HEK293T (cell line): ENCODE measurements at places on chromosomes 5 and 9.

- DNase-seq = no peak
Observed at GRCh38 chr5:93277051-93277450, 304.0 kb downstream of the NR2F1-AS1 start.

- DNase-seq = no peak
Observed at GRCh38 chr5:92508271-92508670, 1072.7 kb downstream of the NR2F1-AS1 start.

DNA sequence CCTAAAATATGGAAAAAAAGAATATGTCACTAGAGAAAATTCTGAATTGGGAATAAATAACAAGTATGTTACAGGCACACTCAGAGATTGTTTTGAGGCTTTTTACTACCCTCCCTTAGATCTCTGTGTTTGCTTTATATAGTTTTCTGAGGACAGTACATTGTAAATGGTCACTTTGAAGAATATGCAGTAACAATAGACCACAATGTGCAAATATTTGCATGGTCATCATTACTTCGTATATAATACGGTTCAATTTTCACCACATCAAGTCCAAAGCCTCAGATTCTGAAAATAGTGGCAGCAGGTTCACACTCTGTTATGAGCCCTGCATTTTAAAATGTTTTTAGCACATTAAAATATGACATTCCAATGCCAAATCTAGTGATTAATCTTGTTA, 238.6 kb downstream of the ADAMTS6 start:
- DNase-seq = no peak

DNA sequence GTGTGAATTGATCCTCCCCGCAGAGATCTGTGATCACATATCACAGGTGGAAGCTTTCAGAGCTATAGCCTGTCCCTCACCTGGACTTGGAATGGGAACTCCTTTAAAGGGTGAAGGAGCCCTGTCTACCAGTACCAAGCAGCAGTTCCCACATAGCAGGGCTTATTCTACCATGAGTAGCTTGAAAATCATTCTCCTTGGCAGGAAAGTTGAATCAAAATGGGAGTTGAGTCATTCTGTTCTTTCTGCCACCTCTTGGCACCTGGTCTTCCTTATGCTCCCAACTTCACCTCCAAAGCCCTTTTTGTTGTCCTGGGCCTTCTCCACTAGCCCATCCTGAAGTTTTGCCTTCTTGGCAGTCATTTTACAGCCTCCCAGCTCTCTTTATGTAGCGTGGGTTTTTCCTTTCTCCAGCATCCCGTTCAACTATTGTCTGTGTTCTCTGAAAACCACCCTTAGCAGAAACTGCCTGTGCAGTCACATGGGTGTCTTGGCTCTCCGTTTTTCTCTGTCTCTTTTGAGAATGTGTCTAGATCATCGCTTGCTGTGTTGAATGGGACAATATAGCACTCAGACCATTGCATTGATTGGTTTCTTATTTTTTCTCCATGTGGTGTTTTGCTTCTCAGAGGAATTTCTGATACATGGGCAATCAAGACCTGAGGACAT, 222.2 kb downstream of the AOPEP start:
- DNase-seq = no peak

DNA sequence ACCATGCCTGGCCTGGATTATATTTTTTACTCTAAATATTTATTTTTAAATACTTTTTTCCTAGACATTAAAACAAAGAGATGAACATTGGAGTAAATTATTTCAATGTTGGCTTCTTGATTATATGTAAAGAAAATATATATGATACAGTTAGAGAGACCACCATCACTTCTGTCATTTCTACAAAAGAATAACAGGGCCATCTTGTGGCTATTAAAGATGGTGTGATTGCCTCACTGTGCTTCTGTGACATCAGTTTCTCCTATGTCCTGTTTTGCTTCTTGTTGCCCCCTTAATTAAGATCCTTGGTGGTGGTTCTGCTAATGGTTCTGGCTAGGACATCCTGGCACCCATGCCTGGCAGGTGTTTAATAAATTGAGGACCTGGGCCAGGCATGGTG, 32.9 kb downstream of the NDFIP1 start:
- no peak for DNase-seq

DNA sequence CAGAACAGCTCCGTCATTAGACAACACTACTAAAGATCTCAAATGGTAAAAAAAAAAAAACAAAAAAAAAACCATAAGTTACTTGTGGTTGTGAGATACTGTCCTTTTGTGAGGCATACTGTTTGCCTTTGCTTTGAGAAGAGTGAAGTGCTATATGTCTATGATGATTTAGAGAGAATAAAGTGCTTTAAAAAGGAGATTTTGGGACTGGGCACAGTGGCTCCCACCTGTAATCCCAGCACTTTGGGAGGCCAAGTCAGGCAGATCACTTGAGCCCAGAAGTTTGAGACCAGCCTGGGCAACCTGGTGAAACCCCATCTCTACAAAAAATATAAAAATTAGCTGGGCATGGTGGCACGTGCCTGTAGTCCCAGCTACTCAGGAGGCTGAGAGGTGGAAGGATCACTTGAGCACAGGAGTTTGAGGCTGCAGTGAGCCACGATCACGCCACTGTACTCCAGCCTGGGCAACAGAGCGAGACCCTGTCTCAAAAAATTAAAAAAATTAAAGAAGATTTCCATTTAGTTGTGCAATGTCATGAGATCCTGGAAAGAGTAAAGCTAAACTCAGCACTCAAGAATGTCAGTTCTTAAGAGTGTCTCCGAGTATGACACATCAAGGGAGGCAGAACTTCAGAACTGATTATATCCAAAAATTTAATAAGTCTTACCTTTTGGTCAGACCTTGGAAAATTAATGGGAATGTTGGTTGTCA, 87.3 kb downstream of the PRDM6 start:
- DNase-seq = no peak

GRCh38 chr5:89686081-89686765, 723.3 kb downstream of the CETN3 start:
- no peak for DNase-seq

GRCh38 chr5:135026645-135027265, 7.3 kb downstream of the PITX1 start:
- peak; percentile 23 for DNase-seq

DNA sequence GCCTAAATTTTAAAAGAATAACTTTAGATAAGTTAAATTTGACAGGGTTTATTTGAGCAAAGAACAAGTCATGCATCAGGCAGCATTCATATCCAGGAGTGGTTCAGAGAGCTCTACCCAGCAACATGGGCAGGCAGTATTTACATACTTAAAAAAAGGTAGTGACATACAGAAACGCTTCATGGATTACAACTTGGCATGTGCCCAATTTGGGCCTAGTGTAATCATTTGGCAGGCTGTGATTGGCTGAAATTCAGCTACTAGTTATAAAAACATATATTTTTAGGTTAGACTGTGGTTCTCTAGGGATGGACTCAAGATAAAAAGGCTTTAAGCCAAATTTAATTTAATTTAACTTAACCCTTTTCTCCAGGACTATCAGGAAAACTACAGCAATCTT, 374.0 kb upstream of the ADAMTS16 start:
- DNase-seq = no peak

DNA sequence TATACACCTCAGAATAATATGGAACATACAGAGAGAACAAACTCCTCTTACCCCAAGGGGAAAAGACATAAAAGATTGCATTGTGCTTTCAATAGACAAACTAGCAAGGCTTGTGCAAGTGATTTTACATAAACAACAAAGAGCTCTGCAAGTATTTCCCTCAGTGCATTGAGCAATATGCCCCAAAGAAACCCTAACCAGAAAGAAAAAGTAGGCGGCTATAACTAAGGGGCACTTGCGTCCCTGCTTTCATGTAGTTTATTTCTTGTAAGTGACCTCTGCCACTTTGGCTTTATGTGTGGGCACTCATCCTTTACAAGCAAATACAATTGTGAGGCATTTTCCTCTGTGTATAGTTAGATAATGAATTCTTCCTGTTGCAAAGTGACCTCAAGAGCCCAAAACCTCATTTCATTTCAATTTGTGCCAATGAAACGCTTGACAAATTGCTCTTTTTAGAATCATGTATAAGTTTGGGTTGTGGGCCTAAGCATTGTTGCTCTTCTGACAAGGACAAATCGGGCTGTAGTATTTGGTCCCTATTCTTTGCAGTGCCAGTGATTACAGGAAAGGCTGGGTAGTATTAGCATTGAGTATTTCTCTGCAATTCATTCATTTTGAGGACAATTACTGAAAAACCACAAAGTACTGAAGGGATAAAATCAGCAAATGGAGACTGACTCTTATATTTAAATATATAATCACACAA, 282.2 kb downstream of the DTWD2 start:
- no peak for DNase-seq

DNA sequence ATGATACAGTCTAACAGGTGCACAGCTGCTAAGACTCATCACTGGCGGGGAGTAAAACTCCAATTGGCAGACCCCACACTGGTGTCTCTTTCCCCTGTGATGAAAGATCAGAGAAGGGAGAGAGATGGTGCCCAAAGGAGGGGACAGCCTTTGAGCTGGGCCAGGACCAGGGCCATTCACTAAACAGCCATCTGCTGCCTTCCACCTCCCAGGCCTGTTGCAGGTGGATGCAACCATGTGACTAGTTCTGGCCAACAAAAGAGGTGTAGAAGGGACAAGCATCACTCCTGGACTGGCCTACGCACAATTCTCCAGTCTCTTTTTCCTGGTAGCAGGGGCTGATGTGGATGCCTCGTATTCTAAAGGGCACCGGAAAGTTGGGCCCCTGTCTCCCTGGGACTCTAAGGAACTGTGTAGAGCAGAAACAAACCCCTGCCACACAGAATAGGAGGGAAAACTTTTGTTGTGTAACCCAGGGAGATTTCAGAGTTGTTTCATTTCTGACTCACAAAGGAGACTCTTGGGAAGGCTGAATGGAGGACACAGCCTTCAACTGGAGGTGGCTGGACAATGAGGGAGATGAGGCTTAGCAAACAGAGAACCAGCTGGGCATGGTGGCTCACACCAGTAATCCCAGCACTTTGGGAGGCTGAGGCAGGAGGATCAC, 26.9 kb downstream of the TNIP1 start:
- no peak for DNase-seq

DNA sequence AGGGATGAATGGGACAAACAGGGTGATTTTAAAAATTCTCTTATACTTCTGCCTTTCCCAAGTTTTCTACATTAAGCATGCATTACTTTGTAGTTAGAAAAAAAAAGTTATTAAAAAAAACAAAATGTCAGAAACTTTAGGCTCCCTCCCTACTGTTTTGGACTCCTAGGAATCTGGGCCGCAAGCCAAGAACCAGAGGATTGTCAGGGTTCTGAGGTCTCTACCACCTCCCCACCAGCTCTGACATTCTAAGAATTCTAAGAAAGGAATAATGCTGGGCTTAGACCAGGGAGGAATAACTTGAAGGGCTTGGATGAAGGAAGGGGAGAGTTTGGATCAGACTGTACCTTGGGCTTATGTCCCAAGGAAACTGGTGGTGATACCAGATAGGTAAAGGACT, 1.1 kb upstream of the ARHGEF39 start:
- no peak for DNase-seq

- DNase-seq = no peak
Observed at GRCh38 chr5:105982526-105982925, 1688.2 kb downstream of the EFNA5 start.

DNA sequence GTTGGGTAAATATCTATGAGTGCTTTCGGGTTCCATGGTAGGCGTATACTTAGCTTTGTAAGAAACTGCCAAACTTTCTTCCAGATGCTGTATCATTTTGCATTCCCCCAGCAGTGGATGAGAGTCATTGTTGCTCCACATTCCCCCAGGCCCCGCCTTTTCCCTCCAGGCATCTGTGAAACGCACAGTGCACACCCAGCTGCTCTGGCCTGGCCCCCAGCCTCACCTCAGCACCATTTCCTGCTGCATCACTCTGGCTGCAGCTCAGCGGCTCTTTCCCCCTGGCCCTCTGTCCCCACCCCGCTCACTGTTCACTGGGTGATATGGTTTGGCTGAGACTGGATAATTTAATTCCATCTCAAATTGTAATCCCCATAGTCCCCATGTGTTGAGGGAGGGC, 76.6 kb upstream of the SPTLC1 start:
- DNase-seq = no peak

- DNase-seq = no peak
Observed at GRCh38 chr5:177412603-177413233, 3.4 kb upstream of the F12 start.

- DNase-seq = no peak
Observed at GRCh38 chr5:6243706-6244338, 134.5 kb downstream of the MED10 start.
